ENCODE measurements at places on chromosomes 11 and 22.
A peak's percentile ranks its signal among the peaks of the same experiment; 100 is the strongest.

- DNase-seq = no peak
These were observed 659.9 kb upstream of the LUZP2 start for GRCh38 chr11:23836981-23837380.

DNA sequence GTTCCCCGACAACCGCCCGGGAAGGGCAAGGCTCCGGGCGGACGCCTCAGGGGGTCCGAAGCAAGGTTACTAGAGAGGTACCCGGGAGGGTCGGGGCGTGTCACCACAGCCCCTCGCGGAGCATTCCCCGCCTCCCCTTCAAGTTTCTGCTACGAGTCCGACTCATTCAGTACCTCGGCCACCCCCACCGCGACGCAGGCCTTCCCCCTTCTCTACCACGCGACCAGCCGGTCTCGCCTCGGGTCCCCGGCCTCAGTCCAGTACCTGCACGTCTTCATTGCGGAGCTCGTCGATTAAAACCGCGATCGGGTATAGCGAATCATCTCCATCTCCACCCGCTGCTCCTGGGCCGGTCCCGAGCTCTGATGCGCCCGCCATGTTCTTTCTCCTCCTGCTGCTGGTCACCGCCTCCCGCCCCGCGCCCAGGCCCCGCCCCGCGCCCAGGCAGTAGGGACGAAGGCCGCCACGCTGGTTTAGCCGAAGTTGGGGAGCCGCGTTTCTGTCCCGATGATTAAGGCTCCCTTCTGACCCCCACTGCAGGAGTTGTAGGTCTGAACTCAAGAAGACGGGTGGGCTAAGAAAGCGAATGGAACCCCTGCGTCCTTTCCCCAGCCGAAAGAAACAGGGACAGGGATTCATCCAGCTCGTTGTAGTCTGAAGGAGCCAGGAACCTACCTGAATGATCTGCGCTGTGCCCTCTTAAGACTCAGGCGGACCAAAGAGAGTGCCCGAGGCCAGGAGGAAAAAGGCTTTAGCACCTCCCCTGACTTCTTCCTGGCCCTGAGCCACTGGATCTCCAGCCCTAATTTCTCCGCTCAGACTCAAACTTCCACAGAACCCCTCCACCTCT, at the start of gene PPP2R1B:
Gene PPP2R1B, minus strand, starts transcription at position 406 of the 850 bp plus-strand sequence. Its CDS starts 28 bp downstream, at position 378.
- DNase-seq = peak; percentile 48

- no peak for DNase-seq
These were observed 9.4 kb upstream of the RBM4B start for GRCh38 chr11:66686801-66687750.

DNA sequence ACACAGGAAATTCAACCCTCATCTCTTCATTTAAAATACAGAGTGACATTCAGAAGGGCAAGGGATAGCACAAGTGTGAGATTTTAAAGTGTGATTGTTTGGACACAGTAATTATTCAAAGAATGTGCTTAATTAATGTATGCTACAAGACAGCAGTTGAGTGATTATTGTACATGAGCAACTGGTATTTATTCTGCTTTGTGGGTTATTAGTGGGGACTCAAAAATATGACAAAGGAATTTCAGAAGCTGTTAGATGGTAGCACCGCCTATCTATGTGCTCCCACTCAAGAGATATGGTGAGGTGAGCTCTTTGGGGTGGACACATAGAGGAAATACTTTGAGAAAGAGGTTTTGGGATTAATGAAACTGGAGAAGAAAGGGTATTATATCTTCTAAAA, 5.8 kb upstream of the HBD start:
- DNase-seq = no peak

- DNase-seq = no peak
These were observed 26.5 kb downstream of the ATXN10 start for GRCh38 chr22:45698094-45698493.

DNA sequence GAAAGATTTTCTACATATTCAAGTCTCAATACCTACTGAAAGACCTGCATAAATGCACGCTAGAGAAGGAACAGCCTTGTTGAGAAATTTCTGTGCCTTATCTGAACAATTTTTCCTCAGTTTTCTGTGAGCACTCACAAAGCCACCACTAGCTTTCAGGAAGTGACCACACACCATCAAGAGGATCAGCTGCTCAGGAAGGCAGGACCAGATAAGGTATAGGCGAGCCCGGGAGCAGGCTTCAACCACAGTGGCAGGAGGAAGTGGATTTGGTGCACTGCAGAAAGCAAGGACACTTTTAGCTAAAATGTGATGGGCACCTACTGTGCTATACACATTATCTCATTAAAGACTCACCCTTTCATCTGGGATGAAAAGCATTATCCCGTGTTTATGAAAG, 220.8 kb downstream of the RAB38 start:
- DNase-seq = no peak

DNA sequence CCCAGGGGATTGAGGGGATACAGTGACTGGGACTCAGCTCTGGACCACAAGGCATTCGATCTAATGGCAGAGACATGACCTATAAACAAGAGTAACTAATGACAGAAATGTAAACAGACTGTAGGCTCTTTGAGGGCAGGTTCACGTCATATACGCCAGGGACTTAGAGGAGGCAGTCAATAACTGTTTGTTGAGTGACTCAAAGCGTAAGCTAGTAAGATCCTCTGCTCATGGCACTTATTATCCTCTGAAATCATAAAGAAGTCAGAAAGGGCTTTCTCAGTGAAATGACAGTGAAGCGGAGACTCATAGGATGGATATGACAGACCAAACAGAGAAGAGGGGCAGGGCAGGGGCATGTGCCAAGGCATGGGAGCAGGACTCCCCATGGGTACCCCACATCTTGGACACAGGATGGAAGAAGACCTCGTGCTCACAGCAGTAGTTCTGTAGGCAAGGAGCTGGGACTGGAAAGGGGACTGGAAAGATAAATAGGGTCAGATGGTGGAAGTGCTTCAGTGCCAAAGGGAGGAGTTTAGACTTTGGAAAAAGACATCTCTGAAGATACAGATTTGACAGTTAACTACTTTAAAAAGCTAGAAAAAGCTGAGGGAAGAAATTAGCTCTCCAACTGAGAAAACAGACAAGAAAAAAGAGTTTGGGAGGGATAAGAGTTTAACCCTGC, 72.7 kb downstream of the SLC1A2 start:
- no peak for DNase-seq

DNA sequence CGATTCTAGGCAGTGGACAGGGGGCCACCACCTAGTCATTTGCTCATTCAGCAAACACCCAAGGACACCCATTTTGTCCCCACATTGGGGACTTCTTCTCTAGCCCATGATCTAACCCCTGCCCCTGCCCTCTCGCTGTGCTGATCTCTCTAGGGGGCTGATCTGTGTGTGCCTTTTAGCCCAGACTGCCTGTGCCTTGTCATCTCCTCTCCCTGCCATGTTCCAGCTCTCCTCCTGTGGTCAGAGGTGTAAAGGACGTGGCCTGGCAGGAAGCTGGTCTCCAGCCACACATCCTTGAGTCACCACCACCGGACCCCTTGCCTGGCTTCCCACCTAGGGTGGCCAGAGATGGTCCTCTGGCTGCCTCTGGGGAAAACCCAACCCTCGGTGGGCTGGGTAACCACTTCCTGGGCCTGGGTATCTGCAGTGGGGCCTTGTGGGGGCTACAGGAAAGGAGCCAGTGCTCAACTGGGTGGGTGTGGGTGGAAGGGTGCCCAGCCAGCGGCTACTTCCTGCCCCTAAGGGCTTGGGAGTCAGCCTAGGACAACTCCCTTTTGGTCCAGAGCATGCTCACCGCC, 1.3 kb downstream of the CTSW start:
- DNase-seq = no peak

GRCh38 chr11:29268733-29269132, 748.1 kb downstream of the KCNA4 start:
- DNase-seq = no peak

All from stimulated activated CD8-positive, alpha-beta memory T cell treated with anti-CD3 and anti-CD28 coated beads, Interleukin-15, amount 100 ng/mL, for 48 hours (primary cell).